ENCODE measurements at places on chromosomes 16 and 17.

GRCh38 chr17:80969030-80969673 lies 22.5 kb upstream of the CHMP6 start:
- DNase-seq, result peak; percentile 19

GRCh38 chr17:20173091-20173490 lies 163.9 kb downstream of the SPECC1 start:
- no peak for DNase-seq

DNA sequence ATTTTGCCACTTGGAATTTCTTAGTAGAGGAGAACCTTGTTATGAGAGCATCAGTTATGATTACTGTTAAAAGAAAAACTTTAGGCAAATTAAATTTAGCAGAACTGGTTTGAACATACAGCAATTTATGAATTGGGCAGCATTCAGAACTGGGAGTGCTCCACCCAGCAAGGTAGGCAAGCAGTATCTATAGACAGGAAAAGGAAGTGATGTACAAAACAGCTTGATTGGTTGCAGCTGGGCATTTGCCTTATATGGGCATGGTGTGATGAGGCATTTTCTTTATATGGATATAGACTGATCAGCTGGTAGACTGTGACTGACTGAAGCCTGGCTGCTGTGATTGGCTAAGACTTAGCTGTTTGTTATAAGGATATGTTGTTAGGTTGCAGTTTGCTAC lies 17.6 kb upstream of the CYLD start:
- DNase-seq, result no peak

- peak; percentile 9 for DNase-seq
Measured at GRCh38 chr17:67431249-67432015, 54.4 kb downstream of the PITPNC1 start.

DNA sequence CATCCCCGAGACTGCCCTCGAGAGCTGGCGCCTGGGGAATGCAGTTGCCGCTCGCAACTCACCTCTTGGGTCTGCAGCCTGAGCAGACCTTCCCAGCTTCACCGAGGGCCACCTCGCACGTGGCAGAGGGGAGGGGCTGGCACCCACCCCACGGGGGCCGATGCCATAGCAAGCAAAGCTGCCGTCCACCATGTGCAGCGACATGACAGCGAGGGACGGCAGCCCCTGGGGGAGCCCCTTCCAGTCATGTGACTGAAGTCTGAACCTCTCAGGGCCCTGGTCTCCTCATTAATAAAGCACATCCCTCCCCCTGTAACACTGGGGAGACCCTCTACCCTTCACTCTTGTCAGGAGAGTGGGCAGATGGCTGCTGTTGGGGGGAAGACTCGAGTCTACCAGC lies 30.5 kb downstream of the CIBAR2 start:
- no peak for DNase-seq

DNA sequence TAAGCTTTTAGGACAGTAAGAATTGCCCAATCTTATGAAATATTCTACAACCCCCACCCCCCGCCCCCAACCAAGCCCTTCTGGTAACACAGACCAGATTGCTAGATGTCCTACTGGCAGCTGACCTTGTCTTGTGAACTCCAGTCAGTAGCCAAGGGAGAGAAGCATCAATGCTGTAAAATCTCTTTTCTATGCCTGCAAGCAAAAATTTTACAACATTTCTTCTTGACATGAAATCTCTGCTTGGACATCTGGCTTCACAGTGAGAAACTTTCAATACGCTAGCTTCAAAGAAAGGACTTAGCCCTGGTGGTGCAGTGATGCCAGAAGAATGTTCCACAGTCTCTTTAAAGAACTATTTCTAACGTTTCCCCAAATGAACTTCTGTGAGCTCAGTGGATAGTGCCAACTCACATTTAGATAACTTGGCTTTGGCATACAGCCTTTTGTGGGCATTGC lies 169.3 kb upstream of the AXIN2 start:
- DNase-seq, result no peak

- no peak for DNase-seq
Measured at GRCh38 chr17:78211032-78211431, 3.0 kb upstream of the BIRC5 start.

- DNase-seq, result peak; percentile 91
Measured at GRCh38 chr16:56667581-56668571, at the start of gene MT1G. Gene MT1G (minus strand): TSS chr16:56668065. CDS start chr16:56667993, 72 bp downstream.

DNA sequence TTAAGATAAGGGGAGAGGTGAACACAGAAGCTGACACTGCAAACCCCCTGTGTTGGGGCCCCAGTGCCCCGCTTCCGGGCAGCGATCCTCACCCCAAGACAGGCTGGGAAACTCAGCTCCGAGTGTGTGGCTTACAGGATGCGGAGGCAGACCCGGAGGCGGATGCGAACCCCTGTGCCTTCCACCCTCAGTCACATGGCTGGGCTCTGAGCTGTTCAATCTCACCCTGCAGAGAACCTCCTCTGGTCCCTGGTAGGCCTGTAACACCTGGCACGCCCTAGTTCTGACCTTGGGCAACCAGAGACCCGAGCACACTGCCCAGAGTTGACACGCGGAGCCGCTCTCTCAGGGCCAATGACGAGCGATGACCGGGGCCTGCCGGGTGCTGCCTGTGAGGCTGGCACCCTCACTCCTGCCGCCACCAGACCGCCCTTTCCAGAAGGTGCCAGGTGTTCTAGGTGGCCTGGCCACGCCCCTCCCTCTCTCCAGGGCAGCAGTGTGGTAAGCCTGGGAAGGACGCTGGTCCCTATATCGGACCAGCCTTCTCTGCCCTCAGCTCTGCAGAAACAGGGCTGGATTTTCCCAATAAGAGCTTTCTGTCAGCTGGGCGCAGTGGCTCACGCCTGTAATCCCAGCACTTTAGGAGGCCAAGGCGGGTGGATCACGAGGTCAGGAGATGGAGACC lies 23.3 kb downstream of the MEAK7 start:
- DNase-seq, result no peak

DNA sequence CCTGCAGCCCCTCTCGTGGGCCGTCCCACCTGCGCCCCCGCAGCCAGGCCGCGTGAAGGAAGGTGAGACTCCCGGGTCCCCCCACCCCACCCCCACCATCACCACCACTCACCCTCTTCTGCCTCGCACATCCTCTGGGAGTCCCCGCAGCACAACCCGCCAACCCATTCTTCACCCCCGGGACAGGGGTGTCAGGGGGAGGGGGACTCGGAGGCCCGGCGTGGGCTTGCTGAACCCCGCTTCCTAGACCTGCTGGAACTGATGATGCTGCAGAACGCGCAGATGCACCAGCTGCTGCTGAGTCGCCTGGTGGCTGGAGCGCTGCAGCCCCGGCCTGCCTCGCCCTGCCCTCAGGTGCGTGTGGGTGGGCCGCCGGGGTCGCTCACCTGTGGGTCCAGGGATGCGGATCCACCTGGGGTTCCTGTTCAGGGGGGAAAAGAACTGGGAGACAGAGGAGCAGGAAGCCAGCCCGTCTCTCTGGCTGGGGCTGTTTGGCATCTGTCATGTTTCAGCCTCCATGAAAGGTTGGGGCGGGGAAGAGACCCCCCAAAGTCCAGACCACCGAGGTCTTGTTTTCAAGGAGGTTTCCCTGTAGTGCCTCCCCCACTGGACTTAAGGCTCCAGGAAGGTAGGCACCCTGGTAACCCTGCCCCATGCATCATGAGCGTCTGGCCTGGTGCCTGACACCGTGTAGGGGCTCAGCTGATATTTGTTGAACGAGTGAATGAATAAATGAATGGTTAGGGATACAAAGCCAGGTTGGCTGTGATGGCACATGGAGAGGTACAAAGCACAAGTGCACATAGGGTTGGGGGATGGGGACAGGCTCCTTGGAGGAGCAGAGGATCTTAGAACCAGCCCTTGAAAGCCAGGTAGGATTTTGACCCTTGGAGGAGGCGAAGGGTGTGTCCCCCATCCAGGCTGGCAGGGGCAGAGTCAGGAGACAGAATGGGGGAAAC lies 849 bp downstream of the PRR29 start:
- no peak for DNase-seq

GRCh38 chr17:83115832-83116231 lies 36.4 kb downstream of the METRNL start:
- DNase-seq, result no peak

- DNase-seq, result no peak
Measured at GRCh38 chr17:45266372-45266926, 4.6 kb upstream of the SPATA32 start.

GRCh38 chr17:48604770-48605329 lies at the start of gene HOXB6:
Gene HOXB6 (minus strand): TSS chr17:48604986. CDS start chr17:48598150, 6,836 bp downstream.
- no peak for DNase-seq

DNA sequence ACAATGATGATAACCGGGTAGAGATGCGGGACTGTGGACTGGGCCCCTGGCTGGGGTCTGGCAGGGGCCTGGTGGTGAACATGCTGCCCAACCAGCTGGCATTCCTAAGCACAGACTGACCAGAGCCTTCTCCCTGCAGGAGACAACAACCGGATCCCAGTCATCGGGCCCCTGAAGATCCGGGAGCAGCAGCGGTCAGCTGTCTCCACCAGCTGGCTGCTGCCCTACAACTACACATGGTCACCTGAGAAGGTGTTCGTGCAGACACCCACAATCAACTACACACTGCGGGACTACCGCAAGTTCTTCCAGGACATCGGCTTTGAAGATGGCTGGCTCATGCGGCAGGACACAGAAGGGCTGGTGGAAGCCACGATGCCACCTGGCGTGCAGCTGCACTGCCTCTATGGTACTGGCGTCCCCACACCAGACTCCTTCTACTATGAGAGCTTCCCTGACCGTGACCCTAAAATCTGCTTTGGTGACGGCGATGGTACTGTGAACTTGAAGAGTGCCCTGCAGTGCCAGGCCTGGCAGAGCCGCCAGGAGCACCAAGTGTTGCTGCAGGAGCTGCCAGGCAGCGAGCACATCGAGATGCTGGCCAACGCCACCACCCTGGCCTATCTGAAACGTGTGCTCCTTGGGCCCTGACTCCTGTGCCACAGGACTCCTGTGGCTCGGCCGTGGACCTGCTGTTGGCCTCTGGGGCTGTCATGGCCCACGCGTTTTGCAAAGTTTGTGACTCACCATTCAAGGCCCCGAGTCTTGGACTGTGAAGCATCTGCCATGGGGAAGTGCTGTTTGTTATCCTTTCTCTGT lies 5.1 kb upstream of the SLC7A6 start:
- DNase-seq, result peak; percentile 72

DNA sequence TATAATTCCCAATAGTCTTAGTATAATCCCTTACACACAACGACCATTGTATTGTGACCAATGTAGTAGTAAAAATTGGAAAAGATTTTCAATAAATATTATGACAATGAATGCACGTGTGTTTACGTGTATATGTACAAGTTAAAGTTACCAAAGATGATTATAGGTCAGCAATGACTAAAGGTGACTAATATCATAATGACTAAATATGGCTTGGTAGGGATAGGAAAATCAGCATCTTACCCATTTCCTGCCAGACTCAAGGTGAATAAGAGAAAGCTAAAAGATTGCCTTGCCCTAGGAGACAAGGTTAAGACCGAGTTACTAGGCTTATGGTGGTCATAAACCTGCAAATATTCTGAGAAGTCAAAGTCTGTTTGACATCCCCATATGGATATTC lies 34.4 kb downstream of the CPD start:
- no peak for DNase-seq

DNA sequence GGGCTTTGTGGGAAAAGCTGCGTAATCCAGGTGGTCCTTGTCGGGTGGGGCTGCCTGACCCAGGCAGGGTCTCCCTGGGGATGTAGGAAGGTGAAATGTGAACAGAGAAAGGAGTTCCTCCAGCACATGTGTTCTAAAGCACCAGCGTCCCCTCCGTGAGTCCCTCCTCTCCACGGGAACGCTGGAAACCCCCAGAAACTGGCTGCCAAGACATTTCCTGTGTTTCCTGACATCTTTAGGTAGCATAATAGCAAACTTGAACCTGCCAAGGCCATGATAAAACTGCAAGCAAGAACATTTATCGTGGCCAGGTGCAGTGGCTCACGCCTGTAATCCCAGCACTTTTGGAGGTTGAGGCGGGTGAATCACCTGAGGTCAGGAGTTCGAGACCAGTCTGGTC lies 12.6 kb upstream of the PYDC1 start:
- DNase-seq, result no peak

DNA sequence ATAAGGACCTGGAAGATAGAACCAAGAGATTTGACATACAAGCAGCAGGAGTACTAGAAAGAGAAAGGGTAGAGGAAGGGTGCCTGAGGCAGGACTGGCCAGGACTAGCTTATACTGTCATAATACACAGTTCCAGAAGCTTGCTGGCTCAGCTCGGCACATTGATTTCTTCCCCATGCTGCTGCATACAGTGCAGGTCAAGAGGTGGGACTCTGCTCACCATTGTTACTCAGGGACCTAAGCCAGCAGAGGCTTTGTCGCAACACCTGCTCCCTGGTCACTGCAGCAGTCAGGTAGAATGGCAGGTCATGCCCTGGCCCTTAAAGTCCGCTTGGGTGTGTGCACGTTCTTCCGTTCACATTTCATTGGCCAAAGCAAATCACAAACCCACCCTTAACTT lies 32.8 kb downstream of the LDHD start:
- no peak for DNase-seq

GRCh38 chr16:83143788-83144187 lies 517.0 kb downstream of the CDH13 start:
- DNase-seq, result no peak

- DNase-seq, result peak; percentile 79
Measured at GRCh38 chr16:31386157-31386984, 6.8 kb upstream of the ITGAD start.

DNA sequence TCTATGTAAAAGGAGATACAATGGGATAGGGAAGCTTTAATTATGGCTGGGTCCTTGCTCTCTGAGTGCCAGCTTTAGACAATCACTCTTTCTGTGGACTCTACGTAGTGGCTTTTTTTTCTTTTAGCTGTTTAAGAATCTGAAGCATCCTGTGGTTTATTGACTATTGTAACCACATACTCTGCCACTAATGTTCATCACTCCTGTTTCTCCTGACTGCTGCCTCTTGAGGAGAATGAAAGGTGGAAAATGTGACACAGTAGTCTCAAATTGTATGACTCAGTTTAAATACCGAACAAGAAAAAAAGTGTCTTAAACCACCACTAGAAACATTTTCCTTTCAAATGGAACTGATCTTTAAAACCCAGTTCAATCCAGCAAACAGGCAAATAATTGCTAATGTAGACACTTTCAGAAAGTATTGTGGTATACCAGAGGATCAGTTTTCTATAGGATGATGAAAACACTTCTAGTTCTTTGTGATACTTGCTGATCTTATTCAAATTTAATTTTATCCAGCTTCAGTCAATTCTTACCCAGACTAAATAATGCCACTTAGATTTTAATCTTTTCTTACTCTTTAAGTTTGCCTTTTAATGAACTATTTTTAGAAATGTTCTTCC lies 302.7 kb upstream of the PMFBP1 start:
- DNase-seq, result no peak

DNA sequence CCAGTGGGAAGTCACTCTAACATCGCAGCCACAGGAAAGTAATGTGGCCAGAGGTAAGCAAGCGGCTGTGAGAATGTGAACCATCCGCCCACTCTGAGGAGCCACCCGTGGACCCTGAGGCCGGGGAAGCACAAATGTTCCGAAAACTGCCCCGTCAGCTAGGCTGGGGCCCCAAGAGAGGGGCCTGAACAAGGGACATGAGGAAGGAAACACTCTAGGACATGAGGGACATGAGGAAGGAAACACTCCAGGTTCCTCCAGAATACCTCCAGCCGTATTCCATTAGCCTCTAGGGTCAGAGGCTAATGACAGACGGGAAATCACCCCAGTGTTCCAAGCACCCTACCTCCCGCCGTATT lies 317 bp downstream of the TEFM start:
- peak; percentile 23 for DNase-seq

All from suppressor macrophage (primary cell).